ENCODE measurements at places on chromosomes 3 and 15. TPM values are rescaled to one million over a fixed set of nuclear protein-coding genes. Genes with fewer than 3 reads are reported as not detected.

Gene CYP1A2
- total RNA-seq: not detected

Gene LRRIQ4
- total RNA-seq: not detected

Gene PLA2G4E
- not detected for total RNA-seq

Gene PDZRN3
- total RNA-seq: 35.8 TPM

Gene ZNF620
- total RNA-seq: 1.7 TPM

Gene LRTM1
- total RNA-seq: not detected

Gene GOLGA8M
- not detected for total RNA-seq

Gene DUOXA2
- total RNA-seq: not detected

Gene XXYLT1
- total RNA-seq: 18.0 TPM

Gene TMIE
- total RNA-seq: not detected

Gene AADAC
- total RNA-seq: not detected

Gene BNC1
- 1.1 TPM for total RNA-seq

Gene GCNT3
- 0.33 TPM for total RNA-seq

Gene MBNL1
- total RNA-seq: 192 TPM

Gene TNIK
- total RNA-seq: 54.3 TPM

Gene THAP10
- total RNA-seq: 1.0 TPM

Gene VEPH1
- total RNA-seq: 259 TPM

Gene CFAP44
- total RNA-seq: 3.0 TPM

Gene HHLA2
- not detected for total RNA-seq

Gene OXTR
- 0.67 TPM for total RNA-seq

Gene KCNMB2
- not detected for total RNA-seq

Gene STRIT1
- total RNA-seq: not detected

Gene SLC9C1
- total RNA-seq: 0.73 TPM

Gene CA12
- 17.1 TPM for total RNA-seq

Gene TBC1D23
- 40.1 TPM for total RNA-seq

Measured in melanocyte of skin (primary cell).